Cerebellar cortex (tissue), 1 donor: ENCODE measurements at places on chromosomes 3 and 15.

- no peak for DNase-seq
These were observed 331.9 kb upstream of the WNT5A start for GRCh38 chr3:55819005-55819404.

- DNase-seq, result no peak
These were observed 314.0 kb upstream of the THBS1 start for GRCh38 chr15:39266890-39267289.

DNA sequence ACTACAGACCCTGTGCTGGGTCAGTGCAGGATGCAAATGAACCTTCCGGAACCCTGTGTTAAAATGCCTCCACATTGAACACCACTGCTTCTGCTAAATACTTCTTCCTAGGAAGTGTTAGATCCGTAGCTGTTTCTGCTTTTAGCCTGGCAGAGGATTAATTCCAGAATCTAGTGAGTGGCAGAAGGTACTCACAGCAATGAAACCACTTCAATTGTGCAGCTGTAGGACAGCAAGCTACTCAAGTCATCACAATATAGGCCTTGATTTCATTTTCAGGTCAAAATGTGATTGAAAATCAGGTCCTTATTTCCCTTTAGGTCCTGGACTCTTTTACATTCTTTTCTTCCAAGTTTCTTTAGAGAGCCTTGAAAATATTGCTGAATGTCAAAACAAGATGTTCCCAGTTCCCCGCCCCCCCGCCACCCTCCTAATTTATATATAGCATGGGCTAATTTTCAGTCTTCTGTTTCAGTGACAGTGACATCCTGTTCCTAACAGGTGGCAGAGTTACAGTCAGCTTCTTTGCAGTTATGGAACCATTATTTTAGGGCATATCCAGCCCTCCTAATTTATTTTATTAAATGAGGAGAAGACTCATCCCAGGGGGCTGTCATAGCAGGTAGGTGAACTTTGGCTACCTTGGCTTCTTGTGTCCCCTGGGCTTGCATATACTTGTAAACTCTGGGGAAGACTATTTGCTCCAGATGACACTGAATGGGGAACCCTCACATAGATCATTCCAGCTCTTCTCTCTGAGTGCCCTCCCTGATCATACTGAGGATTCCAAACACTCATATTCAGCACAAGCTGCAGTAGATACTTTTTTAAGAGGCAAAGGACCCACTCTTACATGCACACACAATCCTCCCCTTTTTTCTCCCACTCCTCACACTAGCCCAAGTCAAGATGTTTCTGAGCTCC is 28.0 kb upstream of the ARNT2 start:
- no peak for DNase-seq

- no peak for DNase-seq
These were observed 11.8 kb downstream of the ALDH1A3 start for GRCh38 chr15:100891307-100892012.

- no peak for DNase-seq
These were observed 13.2 kb downstream of the CTSH start for GRCh38 chr15:78931439-78932257.

DNA sequence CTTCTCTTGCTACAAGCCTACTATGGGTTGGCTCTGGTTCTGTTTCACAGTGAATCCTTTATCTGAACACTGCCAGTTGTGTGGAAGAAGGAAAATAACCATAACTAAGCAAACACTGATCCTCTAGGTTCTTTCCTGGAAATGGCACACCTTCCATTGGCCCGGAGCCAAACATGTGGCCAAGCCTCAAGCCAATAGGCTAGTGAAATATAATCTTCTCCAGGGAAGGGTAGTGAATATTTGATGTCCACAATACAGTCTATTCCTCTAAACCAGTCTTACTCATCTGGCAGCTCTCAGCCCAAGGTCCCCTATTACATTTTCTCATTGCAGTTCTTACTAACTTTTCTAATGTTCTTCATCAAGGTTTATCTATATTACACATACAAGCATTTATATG is 921.3 kb downstream of the TUSC7 start:
- DNase-seq, result no peak

GRCh38 chr3:161314836-161315395 is 56.4 kb downstream of the SPTSSB start:
- no peak for DNase-seq

DNA sequence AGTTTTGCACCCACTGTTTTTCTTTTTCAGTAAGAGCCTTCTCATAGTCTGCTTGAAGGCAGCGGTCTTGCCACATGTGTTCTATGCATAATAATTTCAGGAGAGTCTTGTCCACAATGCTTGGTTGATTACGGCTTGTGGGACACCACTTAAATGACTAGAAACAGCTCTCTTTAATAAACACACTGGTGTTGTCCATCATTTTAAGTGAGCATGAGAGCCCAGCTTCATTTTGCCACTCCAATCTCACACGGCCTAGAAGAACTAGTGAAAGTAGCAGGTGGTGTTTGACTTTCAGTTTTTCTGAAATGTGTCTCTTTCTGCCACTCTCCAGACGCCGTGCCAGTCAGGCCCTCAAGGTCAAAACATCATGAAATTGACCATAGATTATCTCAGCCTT is 292.1 kb downstream of the LPP start:
- no peak for DNase-seq

DNA sequence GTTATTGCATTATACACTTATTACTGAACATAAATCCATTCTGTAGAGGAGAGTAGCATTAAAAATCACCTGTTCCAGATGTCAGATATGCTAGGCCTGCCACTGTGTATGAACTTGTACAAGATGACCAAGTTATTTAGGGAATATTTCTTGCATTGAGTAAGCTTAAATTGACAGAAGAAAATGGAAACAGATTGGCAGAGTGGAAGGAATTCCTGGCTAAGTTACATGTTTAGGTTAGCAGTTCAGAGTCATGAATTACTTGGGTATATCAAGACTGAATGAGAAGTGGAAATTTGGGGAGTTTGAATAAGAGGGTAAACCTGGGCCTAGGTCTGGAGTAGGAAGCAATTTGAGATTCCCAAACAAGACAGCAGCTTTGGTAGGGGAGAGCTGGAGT is 44.6 kb downstream of the ARHGAP31 start:
- DNase-seq, result no peak

- DNase-seq, result no peak
These were observed 239.4 kb downstream of the XXYLT1 start for GRCh38 chr3:195031574-195032003.

GRCh38 chr3:169662132-169662842 is 1.2 kb downstream of the MECOM start:
- no peak for DNase-seq
